Activated CD4-positive, alpha-beta T cell treated with anti-CD3 and anti-CD28 coated beads, Interleukin-2, amount 10 ng/mL, durations not matched to agents 24 days and 14 days (primary cell): ENCODE measurements at places on chromosomes 4 and X.

DNA sequence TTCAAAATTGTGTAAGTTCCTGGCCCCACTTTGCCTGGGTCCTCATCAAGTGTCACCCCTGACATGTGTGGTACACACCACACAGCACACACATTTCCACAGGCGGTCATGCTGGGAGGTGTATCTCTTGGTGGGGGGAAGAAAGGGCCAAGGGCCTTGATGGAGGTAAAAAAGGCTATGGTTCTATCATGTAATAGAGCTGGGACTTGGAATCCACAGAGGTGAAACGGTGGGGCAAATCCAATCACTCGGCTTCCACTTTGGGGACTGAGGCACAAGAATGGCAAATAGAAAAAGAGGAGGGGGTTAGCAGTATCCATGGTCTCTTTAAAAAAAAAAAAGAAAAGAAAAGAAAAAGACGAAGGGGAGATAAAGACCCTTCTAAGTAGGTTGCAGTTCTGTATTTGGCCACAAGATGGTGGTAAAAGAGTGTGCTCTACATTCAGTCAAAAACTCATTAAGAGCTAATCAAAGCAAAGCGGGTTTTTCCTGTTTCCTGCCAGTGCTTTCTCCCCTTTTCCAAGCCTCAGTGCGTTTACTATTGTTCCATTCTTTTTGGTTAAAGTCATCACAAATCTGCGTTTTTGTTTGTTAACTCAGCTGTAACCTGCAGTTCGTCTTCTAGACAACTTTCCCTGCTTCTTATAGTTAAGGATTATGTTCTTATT, 37.0 kb upstream of the ATP6AP2 start:
- peak; percentile 69 for DNase-seq

GRCh38 chrX:135421537-135421931, 210 bp upstream of the SMIM10L2A start:
- DNase-seq = peak; percentile 97

DNA sequence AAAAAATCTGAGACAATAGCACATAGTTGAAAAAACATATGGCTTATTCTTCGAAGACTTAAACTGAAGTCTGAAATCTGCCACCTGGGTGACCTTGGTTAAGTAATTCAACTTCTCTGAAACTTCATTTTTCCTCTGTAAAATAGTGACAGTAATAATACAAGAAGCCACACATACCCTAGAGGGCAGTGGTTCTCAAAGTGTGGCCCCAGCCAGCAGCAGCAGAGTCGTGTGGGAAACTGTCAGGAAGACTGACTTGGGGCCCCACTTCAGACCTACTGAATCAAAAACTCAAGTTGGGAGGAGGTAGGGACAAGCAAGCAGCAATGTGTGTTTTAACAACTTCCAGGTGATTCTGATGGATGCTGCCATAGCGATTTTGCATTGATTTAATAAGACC, 249.9 kb downstream of the HNRNPD start:
- DNase-seq = no peak

DNA sequence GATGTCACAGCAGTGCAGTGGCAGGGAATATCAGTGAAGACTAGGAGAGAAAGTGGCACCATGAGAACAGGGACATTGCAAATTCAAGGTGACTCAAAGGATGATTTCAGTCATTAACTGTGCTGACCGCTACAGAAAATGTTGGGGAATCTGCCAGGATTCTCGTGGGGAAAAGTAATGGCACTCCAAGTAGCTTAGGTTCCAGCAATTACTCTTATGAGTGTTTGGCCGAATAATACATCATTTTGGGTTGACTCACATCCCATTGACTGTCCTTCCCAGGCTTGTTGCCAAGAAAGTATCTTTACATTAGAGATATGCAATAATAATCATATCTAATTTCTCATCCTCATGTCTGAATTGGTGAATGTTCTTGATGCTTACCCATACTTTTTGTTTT, 1411.1 kb upstream of the PCDH7 start:
- DNase-seq = no peak

- no peak for DNase-seq
Measured at GRCh38 chr4:17029432-17029831, 131.0 kb upstream of the LDB2 start.

DNA sequence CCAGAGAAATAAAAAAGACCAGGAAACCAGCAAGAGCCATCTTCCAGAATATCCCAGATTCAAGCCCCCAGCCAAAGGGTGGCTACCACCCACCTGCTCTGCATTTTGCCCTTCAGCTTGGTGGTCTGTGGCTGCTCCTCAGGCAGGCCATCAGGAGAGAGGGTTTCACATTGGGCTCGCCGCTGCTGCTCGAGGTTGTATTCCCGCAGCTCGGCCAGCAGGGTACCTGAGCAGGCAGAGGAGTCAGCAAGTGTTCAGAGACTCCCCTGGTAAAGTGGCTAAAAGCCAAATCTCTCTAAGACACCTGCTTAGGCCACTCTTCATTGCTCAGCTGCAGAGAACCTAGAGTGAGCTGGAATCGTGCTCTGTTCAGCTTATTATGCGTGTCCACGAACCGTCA, 110.8 kb upstream of the HSD17B10 start:
- no peak for DNase-seq
